KG1 (cell line): ENCODE measurements at places on chromosomes 11 and 22.

DNA sequence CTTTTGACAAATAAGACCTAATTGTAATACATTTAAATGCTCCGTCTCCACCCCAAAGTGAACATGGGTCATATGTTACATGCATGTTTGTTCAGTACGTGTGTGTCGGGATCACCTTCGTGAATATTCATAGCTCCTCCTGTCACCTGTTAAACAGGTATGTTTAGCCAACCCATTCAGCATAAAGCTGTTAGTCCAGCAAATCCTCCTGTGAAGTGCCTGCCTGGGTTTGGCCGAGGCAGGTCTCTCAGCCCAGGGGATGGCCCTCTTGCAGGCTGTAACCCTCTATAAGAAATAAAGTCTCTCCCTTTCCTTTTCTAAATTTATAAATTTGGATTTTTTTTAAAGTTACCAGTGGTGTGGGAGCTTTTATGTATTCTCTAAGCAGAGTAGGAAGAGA, 38.9 kb upstream of the NTM start:
- DNase-seq = no peak

GRCh38 chr11:29334776-29335130, 682.1 kb downstream of the KCNA4 start:
- no peak for DNase-seq

DNA sequence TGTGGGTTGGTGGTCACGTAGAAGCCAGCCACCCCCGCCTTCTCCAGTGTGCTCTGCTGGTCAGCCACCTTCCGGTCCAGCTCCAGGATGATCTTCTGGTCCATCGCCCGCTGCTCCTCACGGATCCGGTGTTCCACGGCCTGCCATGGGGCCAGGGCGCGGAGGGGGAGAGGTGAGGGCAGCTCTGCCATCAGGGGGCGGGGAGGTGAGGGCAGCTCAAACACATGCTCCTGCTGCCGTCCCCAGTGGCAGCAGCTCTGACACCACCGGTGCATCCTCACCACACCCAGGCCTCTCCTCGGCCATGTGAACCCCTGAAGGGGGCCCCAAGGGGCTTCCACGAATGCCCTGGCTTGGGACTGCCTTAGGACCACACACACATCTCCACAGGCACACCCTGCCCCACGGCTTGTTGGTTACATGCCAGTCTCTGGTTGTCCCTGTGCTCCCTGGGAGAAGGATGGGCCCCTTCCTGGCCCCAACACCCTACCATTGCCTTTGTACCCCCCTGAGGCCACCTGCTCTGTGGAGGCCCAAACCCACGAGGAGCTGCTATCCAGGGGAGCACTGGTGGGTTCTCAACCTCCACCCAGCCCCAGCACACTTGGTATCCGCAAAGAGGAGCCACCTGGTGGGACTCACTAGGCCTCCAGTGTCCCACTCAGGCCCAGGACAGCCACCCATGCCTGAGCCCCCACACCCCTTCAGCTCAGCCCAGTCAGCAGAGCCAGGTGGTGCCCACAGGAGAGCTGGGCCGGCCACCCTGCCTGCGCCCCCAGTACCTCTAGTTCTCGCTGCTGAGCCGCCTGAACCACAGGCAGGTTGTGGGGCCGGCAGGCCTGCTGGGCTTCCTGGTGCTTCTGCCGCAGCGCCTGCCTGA, 4.3 kb downstream of the DGCR6L start:
- DNase-seq = no peak

DNA sequence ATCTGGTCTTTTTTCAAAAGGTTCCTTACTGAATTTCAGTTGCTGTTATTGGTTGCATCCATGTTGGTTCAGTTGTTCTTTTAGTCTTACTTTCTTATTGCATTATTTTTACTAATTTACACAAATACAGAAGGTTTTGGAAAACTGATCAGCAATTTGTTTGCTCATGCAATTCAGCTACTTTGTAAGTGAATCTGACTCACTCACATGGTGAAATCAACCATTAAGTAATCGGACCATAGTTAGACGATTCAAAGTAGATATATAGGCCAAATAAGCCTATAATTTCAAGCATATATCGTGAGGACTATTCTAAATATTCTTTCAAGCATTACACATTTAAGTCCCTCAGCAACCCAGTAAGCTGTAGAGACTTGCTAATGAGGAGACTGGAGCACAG, 41.7 kb downstream of the CCDC83 start:
- no peak for DNase-seq

GRCh38 chr11:73225001-73225686, 7.1 kb downstream of the P2RY2 start:
- DNase-seq = no peak

DNA sequence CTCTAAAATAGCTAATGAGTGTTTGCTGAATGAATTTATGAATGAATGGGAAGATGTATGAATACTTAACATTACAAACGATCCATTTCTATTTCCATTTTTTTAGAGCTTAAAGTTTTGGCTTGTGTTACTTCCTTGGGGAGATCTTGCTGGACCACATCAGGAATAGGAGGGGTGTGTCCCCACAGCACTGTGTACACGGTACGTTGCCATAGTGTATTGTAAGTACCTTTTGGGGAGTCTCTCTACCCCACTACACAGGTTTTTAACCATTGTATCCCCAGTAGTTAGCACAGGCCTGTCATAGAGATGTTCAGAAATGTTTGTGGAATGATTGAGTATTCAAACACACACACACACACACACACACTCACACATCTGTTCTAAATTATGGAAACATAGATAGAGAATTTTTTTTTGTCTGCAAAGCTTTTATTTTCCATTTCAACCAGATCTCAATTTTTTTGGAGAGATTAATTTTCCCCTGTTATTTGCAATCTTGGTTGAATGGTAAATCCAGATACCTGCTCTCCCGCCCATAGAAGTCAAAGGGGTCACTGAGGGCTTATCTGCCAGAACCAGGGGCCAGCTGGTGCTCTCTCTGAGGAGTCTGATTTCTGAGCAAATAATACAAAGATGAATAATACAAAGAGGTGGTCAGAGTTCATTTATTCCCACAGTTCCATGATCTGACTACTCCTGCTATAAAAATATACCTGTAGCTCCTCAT, 471.0 kb downstream of the INSC start:
- DNase-seq = no peak

DNA sequence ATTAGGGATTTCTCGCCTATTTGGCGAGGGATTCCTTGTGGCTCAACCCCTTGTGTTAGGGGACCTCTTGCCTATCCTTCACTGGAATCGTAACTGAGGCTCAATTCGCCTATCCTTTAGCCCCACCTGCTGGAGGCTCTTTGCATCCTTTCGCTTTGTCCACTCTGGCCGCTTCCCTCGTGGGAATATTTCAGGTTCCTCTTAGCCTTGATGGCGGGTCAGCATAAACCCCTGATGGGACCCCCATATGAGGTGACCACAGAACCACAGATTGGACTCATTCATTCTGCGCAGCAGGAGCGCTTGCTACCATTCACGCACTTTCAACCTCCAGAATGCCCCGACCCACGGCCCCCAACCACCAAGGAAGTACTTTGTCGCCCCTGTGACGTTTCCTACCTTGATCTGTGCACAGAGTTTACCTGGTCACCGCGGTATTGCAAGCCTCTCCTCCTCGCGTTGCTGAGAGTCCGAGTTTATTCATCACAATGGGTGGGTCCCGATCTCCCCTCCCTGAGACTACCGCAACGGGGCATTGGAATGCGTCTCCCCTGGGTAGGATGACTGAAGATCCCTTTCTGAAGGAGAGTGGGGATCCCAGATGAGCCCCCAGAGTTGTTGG, at the start of gene OR52N2:
Gene OR52N2, plus strand, starts transcription at position 425 of the 622 bp plus-strand sequence. CDS start 11,412 bp downstream, outside the sequence.
- peak; percentile 59 for DNase-seq

- DNase-seq = no peak
These were observed 385 bp downstream of the HARBI1 start for GRCh38 chr11:46616551-46617133.

DNA sequence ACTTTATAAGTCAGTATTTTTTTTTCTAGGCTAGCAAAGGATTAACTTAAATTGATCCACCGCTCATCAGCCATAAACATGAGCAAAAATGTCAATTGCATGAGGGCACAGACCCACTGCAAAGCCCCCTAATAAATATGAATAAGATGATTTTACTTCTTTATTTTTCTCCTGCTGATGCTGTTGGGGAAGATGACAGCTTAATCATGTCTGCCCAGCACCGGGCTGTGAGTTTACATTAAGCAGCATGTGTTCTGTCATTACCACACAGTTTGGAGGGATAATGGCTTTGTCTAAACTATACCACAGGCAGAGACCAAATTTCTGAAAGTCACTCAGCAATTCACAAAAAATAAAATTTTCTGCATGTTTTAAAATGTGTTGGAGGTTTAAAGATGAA, 346.3 kb downstream of the LRRC4C start:
- no peak for DNase-seq

- no peak for DNase-seq
These were observed 425.5 kb upstream of the CADM1 start for GRCh38 chr11:115929618-115930129.

GRCh38 chr11:59423835-59424234, 2.4 kb downstream of the OR5A2 start:
- DNase-seq = no peak

DNA sequence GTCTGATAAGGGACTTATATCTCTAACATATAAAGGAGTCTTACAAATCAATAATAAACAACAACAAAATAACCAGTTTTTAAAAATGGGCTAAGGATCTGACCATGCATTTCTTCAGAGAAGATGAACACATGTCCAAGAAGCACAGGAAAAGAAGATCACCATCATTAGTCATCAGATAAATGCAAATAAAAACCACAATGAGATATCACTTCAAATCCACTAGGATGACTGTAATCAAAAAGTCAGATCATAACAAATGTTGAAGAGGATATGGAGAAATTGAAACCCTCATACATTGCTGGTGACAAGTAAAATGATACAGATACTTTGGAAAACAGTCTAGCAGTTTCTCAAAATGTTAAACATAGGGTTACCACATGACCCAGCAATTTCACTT, 61.2 kb upstream of the MYOD1 start:
- no peak for DNase-seq

GRCh38 chr11:47980088-47980906, at the start of gene PTPRJ:
Gene PTPRJ, plus strand, starts transcription at chr11:47980559. Its CDS starts 354 bp downstream, at chr11:47980913.
- no peak for DNase-seq

DNA sequence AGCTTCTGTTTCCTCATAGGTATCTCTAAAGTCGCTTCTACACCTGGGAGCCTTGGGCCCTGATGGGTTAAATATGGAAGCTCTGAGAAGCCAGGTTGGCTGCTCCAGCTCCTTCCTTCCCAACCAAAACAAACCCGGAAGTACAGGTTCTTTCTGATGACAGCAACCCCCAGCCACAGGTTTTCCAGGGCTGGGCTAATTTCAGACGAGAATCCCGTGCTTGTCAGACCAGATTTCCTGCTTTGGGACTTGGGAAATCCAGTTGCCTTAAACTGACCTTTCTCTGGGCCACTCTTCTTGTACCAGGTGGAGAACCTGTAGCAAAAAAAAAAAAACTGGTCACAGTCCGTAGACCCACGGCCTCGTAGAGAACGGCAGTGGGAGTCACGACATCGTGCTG, 51.9 kb downstream of the RBX1 start:
- no peak for DNase-seq

- no peak for DNase-seq
These were observed 6.6 kb downstream of the RPS25 start for GRCh38 chr11:119011476-119012053.

DNA sequence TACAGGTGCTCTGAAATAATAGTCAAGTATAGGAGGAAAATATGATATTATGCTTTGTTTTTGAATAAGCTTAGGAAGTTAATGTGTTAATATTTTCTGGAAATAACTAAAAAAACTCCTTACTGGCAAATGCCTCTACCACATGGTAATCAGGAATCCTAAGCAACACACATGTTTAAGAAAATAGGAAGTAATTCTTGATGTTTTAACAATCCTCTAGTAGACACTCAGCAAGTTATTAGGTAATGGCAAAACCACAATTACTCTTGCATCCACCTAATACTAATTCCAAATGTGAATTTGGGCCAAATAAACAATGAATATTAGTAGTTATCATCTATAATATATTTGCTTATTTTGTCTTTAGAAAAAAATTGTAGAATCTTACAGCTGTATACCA, 53.6 kb downstream of the SLC35F2 start:
- no peak for DNase-seq

DNA sequence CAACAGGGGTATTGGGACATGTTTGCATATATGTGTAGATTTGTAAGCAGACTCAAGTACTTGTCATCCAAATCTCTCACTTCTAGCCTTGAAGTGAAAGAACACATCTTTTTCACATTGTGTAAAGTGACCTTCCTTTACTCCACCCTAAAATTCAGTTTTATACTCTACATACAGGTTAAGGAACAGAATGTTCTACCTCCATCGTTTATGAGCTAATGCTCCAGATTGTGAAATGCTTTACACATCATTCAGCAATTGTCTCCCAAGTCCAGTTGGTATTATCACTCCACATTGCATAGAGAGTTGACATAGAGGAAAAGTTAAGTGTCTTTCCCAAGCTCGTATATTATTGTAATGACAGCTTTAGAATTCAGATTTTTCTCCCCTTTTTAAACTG, 46.1 kb upstream of the BLID start:
- DNase-seq = no peak

GRCh38 chr11:114120606-114121005, 61.1 kb downstream of the ZBTB16 start:
- DNase-seq = no peak
